ENCODE measurements at places on chromosomes 7 and 10.

- no peak for DNase-seq
Measured at GRCh38 chr10:23514321-23514720, 75.4 kb downstream of the OTUD1 start.

GRCh38 chr10:4820804-4821401 lies 5.1 kb upstream of the AKR1E2 start:
- DNase-seq, result no peak

DNA sequence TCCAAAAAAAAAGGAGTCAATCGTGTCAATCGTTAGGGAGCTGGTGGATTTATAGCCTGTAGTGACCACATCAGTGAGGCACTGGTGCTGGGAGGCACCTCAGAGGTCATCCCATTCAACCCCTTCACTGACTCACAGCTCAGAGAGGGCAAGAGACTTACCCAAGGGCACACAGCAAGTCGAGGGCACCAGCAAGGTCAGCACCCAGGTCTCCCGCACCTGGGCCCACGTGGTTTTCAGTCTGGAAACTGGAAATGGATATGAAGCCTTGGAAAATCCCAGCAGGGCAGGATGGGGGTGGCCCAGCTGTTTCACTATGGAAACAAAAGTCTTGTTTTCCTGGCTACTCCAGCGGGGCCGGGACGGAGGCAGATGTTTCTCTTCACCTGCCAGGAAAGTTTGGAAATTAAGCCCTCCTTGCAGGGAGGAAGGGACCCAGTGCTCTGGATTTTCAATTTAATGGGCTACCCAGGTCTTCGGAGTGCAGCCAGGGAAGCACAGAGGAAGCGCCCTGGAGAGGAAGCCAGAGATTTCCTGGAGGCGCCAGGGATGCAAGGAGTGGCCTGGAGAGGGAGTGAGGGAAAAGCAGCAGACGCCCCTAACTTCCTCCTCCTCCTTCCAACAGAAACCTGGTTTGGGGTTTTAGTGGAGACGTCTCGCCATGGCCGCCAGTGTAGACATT lies 157.2 kb upstream of the TNRC18 start:
- DNase-seq, result no peak

GRCh38 chr7:100401811-100402210 lies 26.7 kb downstream of the ZCWPW1 start:
- no peak for DNase-seq

- DNase-seq, result peak; percentile 50
Measured at GRCh38 chr10:78972947-78973900, 95.5 kb upstream of the ZMIZ1 start.

GRCh38 chr10:102643336-102644065 lies 778 bp upstream of the TRIM8 start:
- DNase-seq, result peak; percentile 24

- no peak for DNase-seq
Measured at GRCh38 chr7:33841705-33842129, 63.6 kb upstream of the BMPER start.

DNA sequence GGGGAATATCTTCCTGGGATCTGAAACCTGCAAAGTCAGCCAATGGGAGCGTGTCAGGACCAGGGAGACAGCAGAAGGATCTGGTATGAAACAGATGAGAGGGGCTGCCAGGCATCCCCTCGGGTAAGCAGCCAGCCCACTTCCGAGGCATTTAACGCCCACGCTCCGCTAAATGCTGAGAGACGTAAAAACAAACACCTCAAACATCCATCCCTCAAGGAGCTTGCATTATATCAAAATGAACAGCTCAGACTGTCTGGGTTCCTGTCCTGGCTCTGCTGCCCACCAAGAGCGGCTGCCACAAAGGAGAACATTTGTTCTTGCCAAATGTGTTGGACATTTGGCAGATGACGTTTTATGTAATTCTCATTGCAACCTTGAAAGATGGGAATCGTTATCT lies 7.0 kb upstream of the SERPINE1 start:
- DNase-seq, result no peak

DNA sequence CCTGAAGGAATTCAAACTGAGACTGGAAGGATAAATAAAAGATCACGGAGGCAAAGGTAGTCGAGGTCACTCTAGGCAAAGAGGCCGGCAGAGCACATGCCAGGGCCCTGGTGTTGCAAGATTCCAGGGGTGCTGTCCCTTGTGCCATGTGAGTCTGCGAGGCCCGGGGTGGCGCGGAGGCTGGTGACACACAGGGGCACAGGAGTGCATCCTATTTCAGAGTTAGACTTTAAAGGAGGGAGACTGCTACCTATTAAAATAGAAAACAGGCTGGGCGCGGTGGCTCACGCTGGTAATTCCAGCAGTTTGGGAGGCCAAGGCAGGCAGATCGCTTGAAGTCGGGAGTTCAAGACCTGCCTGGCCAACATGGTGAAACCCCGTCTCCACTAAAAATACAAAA lies 12.6 kb downstream of the BEND7 start:
- DNase-seq, result no peak

- DNase-seq, result no peak
Measured at GRCh38 chr7:65503434-65504152, 129.9 kb downstream of the ZNF92 start.

DNA sequence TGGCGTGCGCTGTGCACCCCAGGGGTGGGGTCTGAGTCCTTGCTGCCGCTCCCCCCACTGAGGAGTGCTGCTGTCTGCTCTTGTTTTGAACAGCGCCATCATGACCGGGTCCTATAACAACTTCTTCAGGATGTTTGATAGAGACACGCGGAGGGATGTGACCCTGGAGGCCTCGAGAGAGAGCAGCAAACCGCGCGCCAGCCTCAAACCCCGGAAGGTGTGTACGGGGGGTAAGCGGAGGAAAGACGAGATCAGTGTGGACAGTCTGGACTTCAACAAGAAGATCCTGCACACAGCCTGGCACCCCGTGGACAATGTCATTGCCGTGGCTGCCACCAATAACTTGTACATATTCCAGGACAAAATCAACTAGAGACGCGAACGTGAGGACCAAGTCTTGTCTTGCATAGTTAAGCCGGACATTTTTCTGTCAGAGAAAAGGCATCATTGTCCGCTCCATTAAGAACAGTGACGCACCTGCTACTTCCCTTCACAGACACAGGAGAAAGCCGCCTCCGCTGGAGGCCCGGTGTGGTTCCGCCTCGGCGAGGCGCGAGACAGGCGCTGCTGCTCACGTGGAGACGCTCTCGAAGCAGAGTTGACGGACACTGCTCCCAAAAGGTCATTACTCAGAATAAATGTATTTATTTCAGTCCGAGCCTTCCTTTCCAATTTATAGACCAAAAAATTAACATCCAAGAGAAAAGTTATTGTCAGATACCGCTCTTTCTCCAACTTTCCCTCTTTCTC lies 26.0 kb downstream of the BNIP3 start:
- DNase-seq, result no peak

DNA sequence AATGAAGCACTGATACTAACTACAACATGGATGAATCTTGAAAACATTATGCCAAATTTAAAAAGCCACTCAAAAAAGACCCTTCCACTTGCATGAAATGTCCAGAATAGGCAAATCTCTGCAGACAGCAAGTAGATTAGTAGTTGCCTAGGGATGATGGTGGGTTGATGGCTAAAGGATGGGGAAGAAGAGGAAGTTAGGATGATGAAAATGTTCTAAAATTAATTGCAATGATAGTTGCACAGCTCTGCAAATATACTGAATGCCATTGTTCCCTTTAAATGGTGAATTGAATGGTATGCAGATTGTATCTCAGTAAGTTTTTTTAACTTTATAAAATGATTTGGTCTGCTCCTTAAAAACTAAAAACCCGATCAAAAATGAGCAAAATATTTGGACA lies 7.3 kb upstream of the LIPA start:
- DNase-seq, result no peak

- no peak for DNase-seq
Measured at GRCh38 chr10:79051766-79052165, 17.0 kb upstream of the ZMIZ1 start.

- DNase-seq, result no peak
Measured at GRCh38 chr7:34973400-34973760, 63.9 kb downstream of the DPY19L1 start.

DNA sequence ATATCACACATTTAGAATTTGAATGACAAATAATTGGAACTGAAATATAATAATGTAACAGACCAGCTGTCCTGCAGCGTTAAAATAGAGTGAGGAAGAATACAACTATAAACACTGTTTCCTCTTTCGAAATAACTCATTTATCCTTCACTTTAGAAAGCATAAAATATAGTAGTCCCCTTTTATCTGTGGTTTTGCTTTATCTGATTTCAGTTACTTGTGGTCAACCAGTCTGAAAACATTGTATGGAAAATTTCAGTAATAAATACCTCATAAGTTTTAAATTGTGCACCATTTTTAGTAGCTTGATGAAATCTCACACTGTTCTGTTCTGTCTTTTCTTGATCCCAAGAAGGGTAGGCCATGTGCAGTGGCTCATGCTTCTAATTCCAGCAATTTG lies 31.7 kb downstream of the POLR1F start:
- no peak for DNase-seq

GRCh38 chr7:134454277-134454676 lies 4.6 kb downstream of the AKR1B1 start:
- DNase-seq, result no peak

DNA sequence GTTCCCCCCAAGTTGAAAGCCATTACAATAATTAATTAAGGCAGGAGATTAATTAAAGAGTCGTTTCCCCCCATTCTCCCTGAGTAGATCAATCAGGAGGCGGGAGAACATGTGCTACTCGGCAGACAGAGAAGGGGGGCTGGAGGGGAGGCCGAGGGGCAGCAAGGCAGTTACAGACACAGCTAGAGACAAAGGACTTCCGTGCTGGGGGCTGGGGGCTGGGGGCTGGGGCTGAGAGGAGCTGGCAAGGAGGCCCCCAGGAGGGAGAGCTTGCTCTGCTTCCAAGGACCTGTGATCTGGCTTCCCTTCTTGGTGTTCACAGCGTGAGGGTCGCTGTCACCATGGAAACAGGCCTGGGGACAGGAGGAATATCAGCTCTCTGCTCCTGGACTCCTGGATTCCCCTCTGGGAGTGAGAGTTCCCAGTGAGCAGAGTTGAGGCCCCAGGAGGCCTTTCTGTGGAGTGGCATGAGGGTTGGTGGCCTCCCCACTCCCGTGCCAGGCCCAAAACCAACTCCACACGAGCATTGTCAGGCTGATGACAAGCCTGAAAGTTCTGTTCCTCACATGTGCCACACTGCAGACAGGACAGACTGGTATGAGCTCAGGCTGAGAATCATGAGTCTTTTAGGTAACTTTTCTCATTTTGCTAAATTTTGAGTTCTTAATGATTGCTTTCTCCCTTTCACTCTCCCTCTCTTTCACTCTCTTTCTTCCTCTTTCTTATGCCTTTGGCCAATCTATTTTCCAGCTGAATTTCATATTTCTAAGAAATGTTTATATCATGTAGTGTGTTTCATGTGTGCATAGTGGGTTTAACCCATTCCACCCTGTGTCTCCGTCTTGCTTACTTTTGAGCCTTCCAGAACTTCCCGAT lies 16.4 kb downstream of the FAM241B start:
- DNase-seq, result no peak

Measured in activated T-helper 1 cell treated with Interleukin-2 at 50 U/mL for 16 hours (primary cell).